ENCODE measurements at places on chromosomes 1 and 21.

DNA sequence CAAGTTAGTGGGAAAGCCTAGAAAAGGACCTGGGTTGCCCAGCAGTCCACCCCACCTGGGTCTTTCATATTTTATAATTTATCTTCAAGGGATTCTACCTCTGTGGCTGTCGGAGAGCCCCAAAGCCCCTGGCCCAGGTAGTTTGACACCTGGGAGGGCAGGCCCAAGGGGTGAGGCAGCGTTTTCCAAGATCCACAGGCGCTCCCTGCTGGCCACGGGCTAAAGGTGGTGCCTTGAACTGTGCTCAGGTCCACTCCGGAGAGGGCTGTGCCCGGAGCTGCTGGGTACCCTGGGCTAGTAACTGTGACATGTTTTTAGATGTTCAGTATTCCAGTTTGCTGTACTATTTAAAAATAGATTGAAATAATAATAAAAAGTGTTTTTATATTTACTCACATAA, 37.2 kb upstream of the CRNN start:
- no peak for DNase-seq

GRCh38 chr1:67812226-67812625, 21.0 kb downstream of the GNG12 start:
- no peak for DNase-seq

DNA sequence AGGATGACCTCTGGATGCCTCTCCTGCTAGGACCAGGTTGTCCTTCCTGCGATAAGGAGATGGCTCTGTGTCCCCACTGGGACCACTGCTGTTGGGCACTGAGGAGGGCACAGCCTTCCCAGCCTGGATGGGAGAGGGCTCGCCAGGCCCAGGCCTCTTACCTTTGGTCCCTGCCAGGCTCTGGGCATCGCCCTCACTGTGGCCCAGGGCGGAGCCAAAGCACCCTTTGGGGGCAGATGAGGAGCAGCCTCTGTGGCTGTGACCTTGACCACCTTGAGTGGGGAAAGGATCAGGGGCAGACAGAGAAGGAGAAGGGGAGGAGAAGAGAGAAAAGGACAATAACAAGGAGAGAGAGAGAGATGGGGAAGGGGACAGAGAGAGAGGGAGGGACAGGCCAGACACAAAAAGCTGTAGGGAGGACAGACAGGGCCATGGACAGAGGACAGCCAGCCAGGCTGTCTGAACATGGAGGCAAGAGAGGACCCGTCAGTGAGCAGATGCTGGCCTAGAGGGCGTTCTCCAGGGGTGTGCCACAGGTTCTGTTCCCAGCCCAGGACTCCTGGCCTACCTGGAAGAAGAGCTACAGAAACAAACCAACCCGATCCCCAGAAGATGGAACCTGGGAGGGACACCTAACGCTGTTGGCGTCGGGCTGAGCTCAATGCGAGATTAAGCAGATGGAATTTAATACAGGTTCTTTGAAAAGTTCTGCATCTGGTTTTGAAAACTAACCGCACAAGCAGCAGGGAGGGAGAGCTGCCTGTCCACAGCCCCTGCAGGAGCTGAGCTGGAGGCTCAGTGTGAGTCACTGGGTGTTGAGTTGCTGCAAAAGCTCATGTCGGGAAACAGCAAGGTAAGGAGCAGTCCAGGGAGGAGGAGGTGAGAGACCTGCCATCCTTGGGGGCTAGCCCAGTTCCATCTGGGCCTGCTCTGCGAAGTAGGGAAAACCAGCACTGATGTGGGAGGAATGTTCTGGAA, 262.1 kb downstream of the PTPRU start:
- DNase-seq = no peak

DNA sequence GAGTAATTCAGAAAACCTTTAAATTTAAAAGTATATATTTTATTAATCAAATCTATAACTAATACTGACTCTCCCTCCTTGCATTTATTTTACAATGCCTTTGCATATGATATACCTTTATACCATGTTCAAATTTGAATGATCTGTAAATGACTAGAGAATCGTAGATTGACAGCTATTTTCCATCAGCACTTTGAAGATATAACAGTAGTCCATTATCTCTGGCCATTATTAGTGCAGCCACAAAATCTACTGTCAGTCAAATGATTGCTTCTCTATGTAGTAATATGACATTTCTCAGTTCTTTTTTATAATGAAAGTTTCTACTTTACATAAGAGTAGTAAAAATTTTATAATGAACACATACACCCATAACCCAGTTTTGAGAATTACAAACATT, 1054.8 kb upstream of the B3GALT2 start:
- no peak for DNase-seq

- DNase-seq = no peak
Observed at GRCh38 chr1:209539576-209539975, 43.9 kb upstream of the CAMK1G start.

- DNase-seq = no peak
Observed at GRCh38 chr21:38203229-38203628, 53.6 kb upstream of the KCNJ15 start.

DNA sequence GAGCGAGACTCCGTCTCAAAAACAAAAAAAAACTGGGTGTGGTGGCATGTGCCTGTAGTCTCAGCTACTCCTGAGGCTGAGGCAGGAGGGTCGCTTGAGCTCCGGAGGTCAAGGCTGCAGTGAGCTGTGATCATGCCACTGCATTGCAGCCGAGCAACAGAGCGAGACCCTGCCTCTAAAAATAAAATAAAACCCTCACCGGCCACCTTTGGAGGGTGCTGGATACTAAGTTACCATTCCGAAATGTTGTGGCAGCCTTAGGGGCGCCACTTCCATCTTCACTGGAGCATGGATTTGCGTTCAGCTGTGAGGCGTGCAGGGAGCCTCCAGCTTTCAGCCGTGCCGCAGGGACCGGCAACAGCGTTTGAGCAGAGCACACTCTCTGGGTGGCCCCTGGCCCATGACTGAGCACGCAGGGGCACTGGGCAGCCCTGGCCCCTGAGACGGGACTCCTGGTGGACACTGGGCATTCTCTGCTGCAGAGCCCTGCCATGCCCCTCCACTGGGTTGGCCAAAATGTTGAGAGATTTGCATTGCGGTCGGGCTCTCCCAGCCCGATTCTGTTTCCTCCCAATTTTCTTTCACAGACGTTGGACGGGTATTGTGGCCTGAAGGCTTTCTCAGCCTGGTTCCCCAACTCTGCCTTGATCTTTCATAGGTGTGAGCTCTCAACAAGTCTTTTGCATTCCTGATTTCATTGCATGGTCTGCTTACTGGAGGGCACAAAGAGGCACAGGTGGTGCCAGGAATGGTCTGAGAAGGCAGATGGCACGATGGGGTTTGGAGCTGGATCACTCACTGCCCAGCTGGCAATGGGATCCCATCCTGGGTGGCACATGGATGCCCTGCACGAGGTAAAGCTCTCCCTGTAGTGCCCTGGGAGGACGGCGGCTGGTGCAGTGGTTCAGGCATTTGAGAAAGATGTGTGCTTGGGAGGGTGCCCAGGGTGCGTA, 5.8 kb upstream of the CFAP74 start:
- no peak for DNase-seq

DNA sequence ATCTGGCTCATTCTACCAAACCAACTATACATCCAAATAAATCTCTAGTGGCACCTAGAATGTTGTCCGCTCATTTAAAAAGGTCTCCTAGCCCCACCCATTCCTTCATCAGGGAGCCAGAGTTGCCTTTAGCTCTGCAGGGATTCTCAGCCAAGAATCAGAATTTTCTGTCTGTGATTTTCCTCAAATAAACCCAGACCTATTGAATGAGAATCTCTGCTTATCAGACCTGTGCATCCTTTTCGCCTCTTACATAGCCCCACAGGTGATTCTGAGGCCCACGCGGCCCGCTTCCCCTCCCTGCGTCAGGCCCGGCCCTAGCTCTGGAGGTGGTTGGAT, 410 bp upstream of the TDRD5 start:
- DNase-seq = no peak

DNA sequence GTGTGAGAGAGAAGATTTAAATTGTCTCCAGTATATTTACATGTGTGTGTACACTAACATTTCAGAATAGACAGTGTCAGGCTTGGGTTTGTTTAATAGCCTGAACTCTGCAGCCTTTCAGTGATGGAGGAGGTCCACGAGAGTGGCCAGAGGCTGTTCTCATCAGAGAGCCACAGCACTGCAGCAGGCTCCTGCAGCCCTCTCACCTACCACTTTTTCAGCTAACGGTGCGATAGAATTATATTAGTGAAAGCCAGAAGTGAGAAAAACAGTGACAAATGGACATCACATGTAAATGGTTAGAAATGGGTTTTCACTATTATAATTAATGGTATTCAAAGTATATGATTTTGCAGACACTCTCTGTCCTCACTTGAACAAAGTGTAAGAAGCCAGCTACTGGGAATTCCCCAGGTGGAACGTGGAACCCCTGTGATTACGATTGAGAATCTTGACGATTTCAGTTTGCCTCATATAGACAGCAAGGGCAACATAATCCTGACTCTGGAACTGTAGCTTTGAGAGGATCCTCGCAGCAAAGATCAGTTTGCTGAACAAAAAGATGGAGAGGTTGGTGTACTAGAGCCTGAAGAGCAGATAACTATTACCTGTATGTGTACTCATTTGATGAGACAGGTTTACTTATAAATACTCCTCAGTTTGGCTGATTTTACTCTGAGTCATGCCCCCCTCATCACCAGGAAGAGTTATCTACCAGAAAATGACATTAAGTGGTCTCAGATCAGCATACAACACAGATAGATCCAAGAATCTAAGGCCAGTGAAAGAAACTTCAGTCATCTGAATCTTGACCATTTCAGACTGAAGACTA, 31.4 kb downstream of the IFI16 start:
- DNase-seq = no peak

DNA sequence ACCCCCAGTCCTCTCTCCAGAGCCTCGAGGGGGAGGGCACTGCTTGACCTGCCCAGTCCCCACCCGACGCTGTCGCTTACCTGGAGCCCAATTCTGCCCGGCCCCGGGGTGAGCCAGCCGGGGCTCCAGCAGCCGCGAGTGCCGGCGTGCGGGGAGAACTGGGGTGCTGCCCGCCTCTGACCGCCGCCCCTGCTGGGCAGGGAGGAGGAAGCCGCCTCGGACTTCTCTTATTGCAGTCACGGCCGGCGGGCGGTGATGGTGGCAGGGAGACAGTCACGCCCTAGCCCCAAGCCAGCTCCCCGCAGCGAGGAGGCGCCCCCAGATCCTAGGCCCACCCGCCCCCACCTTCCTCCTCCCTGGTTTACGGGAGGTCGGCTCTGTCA, at the start of gene FGR:
Gene FGR (minus strand): TSS at position 201 of the 383 bp plus-strand sequence. CDS start 11,269 bp downstream, outside the sequence.
- DNase-seq = no peak

DNA sequence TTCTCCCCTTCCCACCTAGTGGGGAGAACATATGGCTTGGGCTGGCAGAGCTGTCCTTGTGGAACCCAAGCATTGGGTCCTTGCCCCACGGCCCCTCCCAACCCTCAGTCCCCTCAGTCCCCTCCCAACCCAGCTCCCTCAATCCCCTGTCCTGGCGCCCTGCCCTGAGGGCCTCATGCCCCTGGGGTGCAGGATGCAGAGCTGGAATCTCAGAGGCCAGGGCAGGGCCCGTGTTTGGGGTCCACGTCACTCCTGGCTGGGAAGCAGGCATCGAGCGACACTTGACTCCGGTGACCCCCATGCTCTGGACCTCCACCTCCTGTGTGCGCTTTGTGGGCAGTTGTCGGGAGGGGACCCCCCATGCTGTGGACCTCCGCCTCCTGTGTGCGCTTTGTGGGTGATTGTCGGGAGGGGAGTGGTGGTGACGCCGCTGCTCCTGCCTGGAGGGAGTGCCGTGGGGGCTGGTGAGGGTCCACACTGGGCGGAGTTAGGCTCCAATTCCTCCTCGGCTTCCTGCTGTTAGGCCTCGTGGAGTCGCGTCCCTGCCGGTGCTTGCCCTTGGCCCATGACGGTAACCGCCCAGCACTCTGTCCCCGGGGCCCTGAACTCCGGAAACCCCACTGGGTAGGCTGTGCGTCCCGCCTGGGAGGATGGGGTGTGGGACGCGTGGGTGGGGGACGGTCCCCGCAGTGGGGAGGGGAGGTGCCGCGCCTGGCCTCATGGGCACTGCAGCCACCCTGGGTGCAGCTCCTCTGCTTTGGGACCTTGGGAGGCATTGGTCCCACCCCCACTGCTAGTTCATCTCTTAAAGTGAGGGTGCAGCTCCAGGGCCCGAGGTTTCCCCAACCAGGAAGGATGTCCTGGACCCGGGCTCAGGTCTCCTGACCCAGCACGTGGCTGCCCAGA, 31.2 kb downstream of the SLX9 start:
- DNase-seq = no peak

- DNase-seq = no peak
Observed at GRCh38 chr1:161719325-161719611, 2.1 kb upstream of the FCRLB start.

GRCh38 chr1:111008031-111008430, 44.3 kb upstream of the LRIF1 start:
- DNase-seq = no peak

- DNase-seq = no peak
Observed at GRCh38 chr21:31352836-31353235, 8.8 kb upstream of the TIAM1 start.

DNA sequence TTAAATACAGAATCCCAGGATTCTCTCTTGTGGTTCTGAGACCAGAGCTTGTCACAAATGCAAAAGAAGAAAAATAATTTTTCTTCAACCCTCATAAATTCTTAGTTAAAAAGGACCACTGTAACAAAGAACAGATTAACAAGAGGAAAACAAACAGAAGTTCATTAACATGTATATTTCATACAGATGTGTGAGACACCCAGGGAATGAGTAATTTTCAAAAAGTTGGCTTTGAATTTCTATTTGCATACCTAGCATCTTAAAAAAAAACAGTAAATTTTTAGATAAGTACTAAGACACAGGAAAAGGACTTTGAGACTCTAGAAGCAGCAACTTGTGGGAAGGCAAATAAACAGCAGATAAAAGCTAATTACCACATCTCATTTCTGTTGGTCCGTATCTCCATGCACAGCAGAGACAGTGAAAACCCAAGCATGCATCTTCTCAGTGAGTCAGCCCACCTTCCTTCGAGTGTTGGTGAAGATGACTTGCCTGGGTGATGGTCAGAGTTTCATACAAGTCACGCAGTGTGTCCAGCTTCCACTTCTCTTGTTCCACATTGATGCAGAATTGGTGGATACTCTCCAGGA, 399.9 kb upstream of the ADAMTS5 start:
- DNase-seq = no peak

DNA sequence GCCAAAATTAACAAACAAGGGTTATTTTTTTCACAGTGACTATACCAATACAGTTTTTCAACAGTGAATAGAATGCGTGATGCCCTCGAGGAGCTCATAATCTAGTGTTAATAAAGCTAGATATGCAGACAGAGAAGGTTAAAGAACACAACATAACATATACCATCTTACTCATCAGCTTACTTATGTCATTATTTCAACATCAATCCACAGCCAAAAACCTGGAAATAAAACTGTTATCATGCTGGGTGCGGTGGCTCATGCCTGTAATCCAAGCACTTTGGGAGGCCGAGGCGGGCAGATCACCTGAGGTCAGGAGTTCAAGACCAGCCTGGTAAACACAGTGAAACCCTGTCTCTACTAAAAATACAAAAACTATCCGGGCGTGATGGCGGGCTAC, 6.1 kb downstream of the STX6 start:
- DNase-seq = no peak

GRCh38 chr1:221284028-221284427, 404.8 kb downstream of the HLX start:
- DNase-seq = no peak
